Bronchial smooth muscle cell (primary cell): ENCODE measurements at places on chromosomes 1 and 21. TPM values are rescaled to one million over a fixed set of nuclear protein-coding genes. Genes with fewer than 3 reads are reported as not detected.

Gene RAP1GAP
- total RNA-seq, result under 0.01 and 0.16 TPM in 2 replicates

Gene CD52
- not detected in 2 replicates for total RNA-seq

Gene KIF26B
- 0.26 and 1.3 TPM in 2 replicates for total RNA-seq

Gene DHRS3
- total RNA-seq, result 152 and 485 TPM in 2 replicates

Gene NR0B2
- not detected in 2 replicates for total RNA-seq

Gene FDPS
- total RNA-seq, result 132 and 244 TPM in 2 replicates

Gene GPR25
- not detected in 2 replicates for total RNA-seq

Gene NUDT4B
- total RNA-seq, result 5.5 and 5.7 TPM in 2 replicates

Gene VWA5B1
- not detected in 2 replicates for total RNA-seq

Gene FCMR
- total RNA-seq, result not detected in 2 replicates

Gene GJA5
- under 0.01 TPM in 1 of 2 replicates, not detected in the other for total RNA-seq

Gene CYYR1
- not detected in 2 replicates for total RNA-seq

Gene IGSF5
- total RNA-seq, result 0.09 and 0.32 TPM in 2 replicates

Gene CD101
- 0.60 and 0.63 TPM in 2 replicates for total RNA-seq

Gene ABCG1
- 5.7 and 10.0 TPM in 2 replicates for total RNA-seq

Gene CFAP107
- total RNA-seq, result not detected in 2 replicates

Gene GPR161
- total RNA-seq, result 13.7 and 31.5 TPM in 2 replicates

Gene AMY1B
- not detected in 2 replicates for total RNA-seq

Gene PAX7
- total RNA-seq, result not detected in 2 replicates

Gene BEST4
- total RNA-seq, result 0.16 and 0.26 TPM in 2 replicates

Gene SERTAD4
- 0.17 and 1.7 TPM in 2 replicates for total RNA-seq

Gene ELF3
- total RNA-seq, result under 0.01 and 0.17 TPM in 2 replicates

Gene DENND2D
- total RNA-seq, result 5.7 and 8.9 TPM in 2 replicates

Gene DNAI4
- 8.4 and 10.8 TPM in 2 replicates for total RNA-seq

Gene CELA2A
- not detected in 2 replicates for total RNA-seq

Gene RGS8
- total RNA-seq, result under 0.01 and 0.09 TPM in 2 replicates

Gene KANK4
- under 0.01 TPM in 1 of 2 replicates, not detected in the other for total RNA-seq

Gene NTMT2
- not detected in 2 replicates for total RNA-seq

Gene DCAF8
- 90.5 and 94.0 TPM in 2 replicates for total RNA-seq

Gene OR2T2
- total RNA-seq, result not detected in 2 replicates

Gene RPE65
- total RNA-seq, result not detected in 2 replicates

Gene DENND2C
- total RNA-seq, result 1.5 and 3.0 TPM in 2 replicates

Gene COL6A1
- 1,262 and 2,390 TPM in 2 replicates for total RNA-seq

Gene CD53
- total RNA-seq, result not detected in 2 replicates

Gene EPHA10
- total RNA-seq, result under 0.01 TPM in 1 of 2 replicates, not detected in the other

Gene TFF2
- total RNA-seq, result not detected in 2 replicates

Gene LSM10
- 10.6 and 14.3 TPM in 2 replicates for total RNA-seq

Gene RHOU
- 0.17 and 1.4 TPM in 2 replicates for total RNA-seq

Gene LBR
- total RNA-seq, result 11.2 and 17.4 TPM in 2 replicates

Gene FGR
- total RNA-seq, result 0.09 and 0.16 TPM in 2 replicates

Gene MMEL1
- total RNA-seq, result 0.16 and 0.26 TPM in 2 replicates

Gene OR2L5
- under 0.01 TPM in 1 of 2 replicates, not detected in the other for total RNA-seq

Gene HLCS
- total RNA-seq, result 17.4 and 28.4 TPM in 2 replicates

Gene LCE6A
- not detected in 2 replicates for total RNA-seq

Gene FMO1
- total RNA-seq, result 0.16 TPM in 1 of 2 replicates, not detected in the other

Gene SPRR2E
- total RNA-seq, result not detected in 2 replicates

Gene ZNF648
- total RNA-seq, result not detected in 2 replicates

Gene ASCL5
- total RNA-seq, result not detected in 2 replicates

Gene SPRR2G
- total RNA-seq, result not detected in 2 replicates

Gene OR6N1
- total RNA-seq, result not detected in 2 replicates

Gene AKR7A2
- 88.7 and 112 TPM in 2 replicates for total RNA-seq
